Endothelial cell of umbilical vein (primary cell): ENCODE measurements at places on chromosomes 5 and 9. TPM values are rescaled to one million over a fixed set of nuclear protein-coding genes. Genes with fewer than 3 reads are reported as not detected.

DNA sequence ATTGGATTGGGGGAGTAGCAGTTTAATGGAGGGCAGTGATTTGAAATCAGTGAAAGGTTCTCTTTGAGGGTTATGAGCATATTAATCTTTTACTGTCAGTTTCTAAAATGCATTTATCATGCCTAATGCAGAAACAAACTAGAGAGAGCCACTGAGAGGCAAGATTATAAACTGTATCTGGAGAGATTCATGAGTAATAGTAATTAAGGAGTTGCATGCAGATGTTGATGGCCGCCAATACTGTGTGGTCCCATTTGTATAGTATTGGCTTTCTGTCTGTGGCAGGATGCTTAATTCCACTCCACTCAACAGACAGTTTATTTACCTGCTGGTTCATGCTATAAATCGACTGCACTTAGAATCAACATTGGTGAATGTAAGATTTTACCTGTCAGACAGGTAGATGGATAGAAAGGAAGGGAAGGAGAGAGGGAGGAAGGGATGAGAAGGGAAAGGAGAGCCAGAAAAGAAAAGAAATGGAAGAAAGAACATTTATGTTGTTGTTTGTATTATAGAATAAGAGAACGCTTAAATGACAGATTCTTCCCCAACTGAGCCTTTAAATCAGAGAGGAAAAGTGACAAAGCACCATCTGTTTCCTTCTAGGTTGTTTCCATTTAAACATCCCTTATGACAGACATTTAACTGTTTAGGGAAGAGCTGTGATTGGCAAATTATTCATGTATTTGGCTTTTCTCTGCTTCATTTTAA lies 146.5 kb downstream of the PAM start:
- DNase-seq, result no peak

DNA sequence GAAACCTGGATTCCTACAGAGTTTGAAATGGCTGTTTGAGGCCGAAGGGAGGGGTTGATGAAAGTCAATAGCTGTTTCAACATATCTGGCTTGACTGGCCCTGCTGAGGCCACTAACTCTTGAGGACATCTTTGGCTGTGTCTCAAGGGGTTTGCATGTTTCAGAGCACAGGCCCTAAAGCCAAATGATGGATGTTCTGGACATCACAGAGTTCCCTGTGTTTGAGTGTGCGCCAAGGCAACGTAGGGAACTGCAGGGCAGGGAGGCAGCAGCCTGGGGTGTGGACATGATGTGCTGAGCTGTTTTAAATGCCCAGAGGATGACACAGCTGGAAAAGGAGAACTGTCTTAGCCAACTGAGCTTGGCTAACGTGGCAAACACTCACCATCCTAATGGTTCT lies 89.6 kb downstream of the RAPGEF1 start:
- DNase-seq, result no peak

DNA sequence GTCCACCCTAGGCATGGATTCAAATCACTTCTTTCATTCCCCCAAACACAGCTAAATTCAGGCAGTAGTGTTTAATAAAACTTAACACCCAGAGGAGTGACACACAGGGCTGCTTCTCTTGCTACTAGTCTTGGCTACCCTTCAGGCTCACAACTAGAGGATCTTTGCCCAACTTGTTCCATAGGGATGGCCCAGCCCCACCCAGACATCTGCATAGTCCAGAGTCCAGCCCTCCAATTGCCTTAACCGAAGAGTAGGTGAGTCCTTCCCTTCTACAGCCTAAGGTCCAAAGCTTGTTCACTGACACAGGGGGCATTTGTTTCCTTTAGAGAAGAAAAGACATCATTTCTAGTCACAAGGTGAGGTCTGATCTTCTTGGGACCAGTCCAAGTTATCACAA lies 15.2 kb upstream of the RXFP3 start:
- DNase-seq, result no peak

GRCh38 chr5:138711811-138712210 lies 41.4 kb upstream of the CTNNA1 start:
- no peak for DNase-seq

- no peak for DNase-seq
Observed at GRCh38 chr9:94767331-94768072, 41.0 kb downstream of the AOPEP start.

DNA sequence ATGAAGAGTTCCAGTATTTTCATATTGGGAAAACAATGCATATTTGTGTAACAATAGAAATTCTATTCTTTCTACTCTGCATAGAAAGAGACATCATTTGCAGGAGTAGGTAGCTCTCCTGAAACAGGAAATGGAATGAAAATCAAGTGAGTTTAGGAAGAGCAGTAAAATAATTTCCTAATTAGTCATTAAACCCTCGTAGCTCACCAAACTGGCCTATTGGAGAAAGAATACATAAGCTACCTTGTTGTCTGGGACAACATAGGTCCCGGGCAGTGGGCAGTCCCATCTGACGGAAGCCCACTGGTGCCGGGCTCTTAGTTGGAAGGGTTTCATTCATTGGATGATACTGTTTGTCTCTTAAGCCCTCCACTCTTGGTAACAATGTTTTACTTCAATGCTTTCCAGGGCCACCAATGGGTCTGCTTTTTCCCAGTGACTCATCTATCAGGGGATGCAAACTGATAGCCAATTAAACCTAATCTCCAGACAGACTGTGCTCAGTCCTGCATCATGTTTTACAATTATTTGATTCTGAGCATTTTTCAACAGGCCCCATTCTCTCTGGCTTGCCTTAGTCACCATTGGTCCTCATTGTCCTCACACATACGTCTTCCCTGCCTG lies 46.5 kb downstream of the GNA14 start:
- no peak for DNase-seq

GPR151 gene
- not detected in 2 replicates for total RNA-seq

PLGRKT gene
- total RNA-seq, result 20.3 and 21.2 TPM in 2 replicates

ZNF622 gene
- total RNA-seq, result 23.1 and 26.6 TPM in 2 replicates

CORO2A gene
- 0.30 and 0.53 TPM in 2 replicates for total RNA-seq
